ENCODE measurements at places on chromosomes 2 and 18.

- no peak for DNase-seq
These were observed 461.9 kb upstream of the HS6ST1 start for GRCh38 chr2:128780434-128781080.

- no peak for DNase-seq
These were observed 11.1 kb upstream of the CYS1 start for GRCh38 chr2:10091182-10091888.

DNA sequence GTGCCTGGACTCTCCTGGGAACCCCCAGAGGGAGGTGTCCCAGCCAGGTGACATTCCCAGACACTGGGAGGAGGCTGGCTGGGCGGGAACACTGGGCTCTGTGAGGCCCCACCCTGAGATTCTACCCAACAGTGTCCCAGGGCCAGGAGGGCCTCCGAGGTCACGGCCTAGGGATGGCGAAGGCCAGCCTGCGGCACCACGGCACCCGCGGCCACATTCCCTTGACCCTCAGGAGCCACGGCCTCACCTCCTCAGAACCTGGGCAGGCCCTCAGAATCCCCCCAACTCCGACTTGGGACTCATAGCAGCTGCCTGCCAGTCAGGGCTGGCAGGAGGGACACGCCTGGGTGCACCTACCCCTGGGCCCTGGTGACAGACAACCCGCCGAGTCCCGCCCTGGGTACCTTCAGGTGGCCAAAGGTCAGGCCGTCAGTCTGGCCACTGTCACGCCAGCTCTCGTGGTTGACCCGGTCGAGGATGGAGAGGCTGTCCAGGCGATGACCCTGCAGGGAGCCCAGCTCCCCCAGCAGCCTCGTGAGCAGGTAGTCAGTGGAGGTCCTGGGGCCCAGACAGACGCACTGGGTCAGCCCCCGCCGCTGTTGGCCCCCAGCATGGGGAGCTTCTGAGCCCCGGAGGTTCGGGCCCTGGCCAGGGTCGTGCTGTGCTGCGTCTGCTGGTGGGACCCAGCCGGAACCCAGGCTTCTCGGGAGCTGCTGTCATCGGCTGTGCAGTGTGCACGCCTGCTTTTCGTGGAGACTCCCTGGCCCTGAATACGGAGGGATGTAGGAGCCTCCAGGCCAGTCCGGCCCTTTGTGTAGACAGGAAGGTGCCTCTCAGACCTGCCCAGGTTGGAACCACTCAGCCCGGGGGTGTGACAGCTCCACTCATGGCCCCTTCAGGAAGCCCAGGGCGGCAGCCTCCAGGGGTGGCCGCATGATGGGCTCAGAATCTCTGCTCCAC is 6.1 kb downstream of the MAB21L4 start:
- no peak for DNase-seq

DNA sequence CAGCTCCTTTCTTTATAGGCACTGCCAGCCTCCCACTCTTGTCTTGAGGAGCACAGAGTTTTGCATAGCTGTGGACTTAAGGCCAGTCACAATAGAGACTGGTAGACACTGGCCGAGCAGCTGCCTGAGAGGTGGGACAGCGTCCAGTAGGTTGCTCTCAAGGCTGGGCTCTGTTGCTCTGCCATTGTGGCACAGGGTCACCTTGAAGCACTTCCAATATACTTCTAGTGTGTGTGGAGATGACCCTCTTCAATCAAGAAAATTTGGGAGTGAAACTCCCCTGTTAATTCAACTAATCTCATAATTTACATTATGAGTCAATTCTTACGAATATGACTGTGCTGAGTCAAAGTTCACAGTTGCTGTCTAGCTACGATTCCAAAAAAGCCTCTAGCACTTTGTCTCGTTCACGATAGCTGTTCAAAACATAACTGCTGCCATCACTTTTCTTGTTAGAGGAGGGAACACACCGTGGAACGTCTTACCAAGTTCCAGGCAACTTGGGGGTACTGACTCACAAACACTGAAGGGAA is 636.2 kb downstream of the EPHA4 start:
- DNase-seq, result no peak

DNA sequence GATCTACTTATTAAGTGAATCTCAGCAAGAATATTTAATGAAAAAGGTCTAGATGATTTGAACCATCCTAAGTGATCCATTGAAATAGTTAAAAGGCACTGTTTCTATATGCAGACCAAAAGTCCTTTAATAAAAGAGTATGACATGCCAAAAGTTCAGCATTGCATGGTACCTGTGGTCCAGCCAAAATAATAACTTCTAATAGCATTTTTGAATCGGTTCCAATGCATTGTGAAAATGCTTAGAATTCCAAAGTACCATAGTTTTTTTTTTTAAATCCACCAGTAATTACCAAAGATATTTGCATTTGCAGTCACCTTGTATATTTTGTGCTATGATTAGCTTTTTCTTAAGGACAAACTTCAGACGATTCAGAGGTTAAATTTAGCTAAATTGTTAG is 79.9 kb downstream of the NYAP2 start:
- no peak for DNase-seq

DNA sequence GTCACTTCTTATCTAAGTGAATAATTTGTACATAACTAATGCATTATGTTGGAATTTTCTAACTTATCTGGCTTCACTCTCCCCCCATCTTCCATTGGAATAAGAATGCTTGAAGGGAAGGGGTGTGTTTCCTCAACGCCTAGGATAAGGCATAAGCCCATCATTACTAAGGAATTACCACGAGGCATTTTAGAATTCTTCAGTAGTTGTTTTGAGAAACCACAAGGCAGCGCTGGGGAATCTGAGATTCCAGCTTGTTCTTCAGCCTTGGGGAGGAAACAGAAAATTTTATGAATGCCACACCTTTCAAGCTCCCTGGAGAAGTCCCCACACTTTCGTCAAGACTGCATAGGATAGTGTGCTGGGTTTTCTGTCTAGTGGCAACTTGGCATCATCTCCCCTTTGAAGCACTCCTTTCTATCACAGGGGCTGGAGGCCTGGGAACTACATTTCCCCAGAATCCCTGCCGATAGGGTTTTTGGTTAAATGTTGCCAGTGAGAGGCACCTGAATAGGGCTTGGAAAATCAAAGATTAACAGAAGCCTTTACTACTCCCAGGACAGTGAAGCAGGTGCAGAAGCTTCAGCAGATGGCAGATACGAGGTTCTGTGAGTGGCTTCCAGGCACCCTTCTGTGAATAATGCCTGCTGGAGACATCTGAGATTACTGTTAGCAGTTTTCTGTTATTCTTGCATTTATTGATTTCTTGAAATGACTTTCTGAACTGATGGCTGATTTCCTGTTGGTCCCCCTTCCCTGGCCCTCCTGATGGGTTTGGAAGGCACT is 192.7 kb upstream of the REV1 start:
- no peak for DNase-seq

DNA sequence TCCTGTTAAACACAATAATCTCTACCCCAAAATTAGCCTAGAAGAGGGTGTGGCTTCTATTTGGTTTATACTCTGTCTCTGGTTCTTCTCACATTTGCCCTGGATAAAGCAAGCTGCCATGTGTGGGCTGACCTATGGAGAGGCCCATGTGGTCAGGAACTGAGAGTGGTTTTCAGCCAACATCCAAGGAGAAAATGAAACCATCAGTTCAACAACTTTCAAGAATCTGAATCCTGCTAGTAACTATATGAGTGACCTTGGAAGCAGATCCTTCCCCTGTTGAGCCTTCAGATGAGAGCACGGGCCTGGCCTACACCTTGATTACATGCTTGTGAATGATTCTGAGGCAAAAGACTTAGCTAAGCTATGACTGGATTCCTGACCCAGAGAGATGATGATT is 11.5 kb upstream of the TRIB2 start:
- DNase-seq, result no peak

DNA sequence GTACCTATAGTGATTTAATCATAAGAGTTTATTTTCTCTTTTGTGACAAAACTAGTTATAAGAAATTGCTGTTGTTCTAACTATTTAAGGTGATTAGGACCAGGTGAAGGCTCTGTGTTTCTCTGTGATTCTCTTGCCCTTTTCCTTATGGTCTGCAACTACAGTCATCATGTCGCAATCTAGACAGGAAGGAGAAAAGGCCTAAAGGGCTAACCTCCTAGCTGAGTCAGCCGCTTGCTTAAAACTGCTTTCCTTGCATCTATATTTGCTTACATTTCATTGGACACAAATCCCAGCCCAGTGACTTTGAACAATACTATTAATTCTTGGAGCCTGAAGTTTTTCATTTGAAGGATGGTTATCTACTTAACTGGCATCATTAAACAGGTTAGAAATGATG is 93.1 kb downstream of the PIK3C3 start:
- DNase-seq, result no peak

DNA sequence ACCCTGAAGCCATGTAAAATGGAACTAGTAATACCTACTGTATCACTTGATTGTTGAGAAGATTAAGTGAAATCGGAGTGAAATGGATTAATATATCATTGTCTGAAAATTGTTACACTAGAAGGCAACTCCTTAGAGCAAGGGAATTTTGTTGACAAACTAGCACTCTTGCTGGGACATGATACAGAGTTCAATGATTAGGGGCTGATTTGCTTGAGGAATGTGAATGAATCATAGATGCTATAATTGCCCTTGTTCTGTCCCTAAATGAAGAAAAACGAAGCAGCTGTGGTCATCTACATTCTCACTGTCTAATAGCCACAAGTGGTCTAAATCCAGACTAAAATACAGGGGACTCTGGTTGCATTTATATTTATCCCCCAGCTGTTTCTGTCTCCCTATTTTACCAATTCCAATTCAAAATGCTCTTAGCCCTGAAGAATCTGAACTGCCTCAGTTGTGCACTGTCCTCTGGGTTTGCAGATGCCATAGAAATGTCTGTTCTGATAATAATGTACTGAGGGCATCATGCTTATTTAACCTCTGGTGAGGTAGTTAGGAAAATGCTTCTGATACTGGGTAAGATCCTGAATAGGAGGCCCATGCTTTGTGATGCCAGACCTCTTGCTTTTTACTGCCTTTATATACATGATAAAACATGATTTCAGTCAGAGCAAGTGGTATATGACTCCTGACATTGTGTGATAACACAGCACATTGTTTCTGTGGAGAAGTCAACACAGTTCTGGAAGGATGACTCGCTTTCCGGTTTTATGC is 382.1 kb downstream of the NRXN1 start:
- DNase-seq, result no peak

DNA sequence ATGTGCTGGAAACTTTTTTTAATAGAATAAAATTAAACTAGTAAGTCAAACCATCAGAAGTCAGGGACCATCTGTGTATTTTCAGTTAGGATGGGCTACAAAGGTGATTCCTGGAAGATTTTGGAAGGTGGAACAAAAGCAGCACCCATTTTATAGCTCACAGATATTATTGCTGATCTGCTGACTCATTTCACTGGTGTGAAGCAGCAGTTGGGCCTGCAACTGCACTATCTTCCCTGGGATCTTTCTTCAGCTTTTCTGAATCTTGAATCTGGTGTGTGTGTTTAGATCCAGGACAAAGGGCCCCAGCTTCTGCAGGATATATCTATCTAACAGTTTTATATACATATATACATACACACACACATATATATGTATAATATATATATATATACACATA is 35.6 kb upstream of the BCL11A start:
- no peak for DNase-seq

DNA sequence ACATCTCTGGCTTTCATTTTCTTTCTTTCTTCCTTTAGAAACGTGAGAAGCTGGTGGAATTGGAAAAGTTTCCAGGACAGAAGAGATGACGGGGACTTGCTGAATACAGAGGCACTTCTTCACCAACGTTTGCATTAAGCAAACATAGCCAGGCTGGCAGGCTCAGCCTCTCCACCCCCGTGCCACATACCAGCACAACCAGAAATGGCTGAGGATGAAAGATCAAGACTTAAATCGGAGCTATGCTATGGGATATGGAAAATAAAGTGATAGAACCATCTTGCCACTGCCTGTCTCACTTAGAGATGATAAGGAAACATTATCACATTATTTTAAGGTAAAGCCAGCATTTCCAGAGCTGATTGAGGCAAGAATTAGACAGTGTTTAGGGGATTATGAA is 483.3 kb downstream of the BCL11A start:
- no peak for DNase-seq

GRCh38 chr2:24903161-24904103 is 16.6 kb downstream of the ADCY3 start:
- DNase-seq, result no peak

DNA sequence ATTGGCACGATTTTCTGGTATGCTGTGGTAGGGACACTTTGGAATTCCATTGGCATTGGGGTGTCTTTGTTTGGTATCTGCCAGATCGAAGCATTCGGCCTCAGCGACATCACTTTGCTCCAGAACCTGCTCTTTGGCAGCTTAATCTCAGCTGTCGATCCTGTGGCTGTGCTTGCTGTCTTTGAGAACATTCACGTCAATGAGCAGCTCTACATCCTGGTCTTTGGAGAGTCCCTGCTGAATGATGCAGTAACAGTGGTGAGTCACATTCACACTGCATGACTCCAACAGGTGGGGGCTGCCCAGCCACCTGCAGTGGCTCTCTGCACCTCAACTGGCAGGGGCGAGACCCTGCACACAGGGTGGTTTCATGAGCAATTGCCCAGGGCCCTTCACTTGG is 38.4 kb downstream of the SLC9A2 start:
- no peak for DNase-seq

DNA sequence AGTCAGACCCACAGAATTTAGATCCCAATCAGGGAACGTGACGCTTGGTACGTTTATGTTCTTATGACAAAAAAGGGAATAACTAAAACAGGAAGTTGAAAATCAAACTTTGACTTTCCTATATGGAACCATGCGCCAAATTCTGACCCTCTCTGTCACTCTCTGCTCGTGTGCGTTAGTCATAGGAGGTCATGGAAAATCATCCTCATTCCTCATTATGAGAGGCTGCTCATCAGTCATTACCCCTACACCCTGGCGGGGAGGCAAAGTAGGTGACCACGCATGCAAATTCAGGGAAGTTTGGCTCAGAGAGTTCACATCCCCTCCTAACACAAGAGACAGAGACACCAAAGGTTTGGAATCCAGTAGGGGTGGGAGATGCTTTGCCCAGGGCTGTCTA is 15.5 kb downstream of the IL1F10 start:
- no peak for DNase-seq

GRCh38 chr2:58710795-58711279 is 469.7 kb upstream of the FANCL start:
- no peak for DNase-seq

DNA sequence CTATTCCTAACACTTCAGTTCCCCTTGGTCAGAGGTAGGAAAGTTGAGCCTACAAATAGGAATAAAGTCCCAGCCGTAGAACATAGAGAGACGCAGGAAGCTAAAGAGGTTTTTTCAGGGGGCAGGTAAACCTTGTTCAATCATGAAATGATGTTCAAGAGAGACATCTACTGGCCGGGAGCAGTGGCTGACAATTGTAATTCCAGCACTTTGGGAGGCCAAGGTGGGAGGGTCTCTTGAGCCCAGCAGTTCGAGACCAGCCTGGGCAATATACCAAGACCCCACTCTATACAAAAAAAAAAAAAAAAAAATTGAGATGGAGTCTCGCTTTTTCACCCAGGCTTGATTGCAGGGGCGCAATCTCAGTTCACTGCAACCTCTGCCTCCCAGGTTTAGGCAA is 66.7 kb upstream of the DNAJC10 start:
- no peak for DNase-seq
